Mesenchymal stem cell (in vitro differentiated cells and primary cell): ENCODE measurements at places on chromosomes 2 and 18.

DNA sequence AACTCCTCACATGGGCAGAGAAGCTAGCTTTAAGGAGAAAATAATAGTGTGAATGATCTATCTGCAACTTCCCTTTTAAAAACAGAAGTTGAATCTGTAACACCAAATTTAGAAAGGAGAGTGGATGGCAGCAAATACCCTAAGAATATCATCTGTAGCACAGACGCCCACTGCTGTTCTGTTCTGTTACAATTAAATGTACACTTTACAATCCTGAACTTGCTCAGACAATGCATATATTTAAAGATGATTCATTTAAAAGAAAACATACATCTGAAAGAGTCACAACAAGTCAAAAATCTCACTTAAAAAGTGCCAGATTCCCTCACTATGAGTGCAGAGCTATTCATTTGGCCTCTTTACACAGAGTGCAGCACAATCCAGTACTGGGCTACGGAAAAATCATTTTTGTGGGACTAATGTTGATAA, 8.0 kb upstream of the SERTAD2 start:
- no peak for DNase-seq

DNA sequence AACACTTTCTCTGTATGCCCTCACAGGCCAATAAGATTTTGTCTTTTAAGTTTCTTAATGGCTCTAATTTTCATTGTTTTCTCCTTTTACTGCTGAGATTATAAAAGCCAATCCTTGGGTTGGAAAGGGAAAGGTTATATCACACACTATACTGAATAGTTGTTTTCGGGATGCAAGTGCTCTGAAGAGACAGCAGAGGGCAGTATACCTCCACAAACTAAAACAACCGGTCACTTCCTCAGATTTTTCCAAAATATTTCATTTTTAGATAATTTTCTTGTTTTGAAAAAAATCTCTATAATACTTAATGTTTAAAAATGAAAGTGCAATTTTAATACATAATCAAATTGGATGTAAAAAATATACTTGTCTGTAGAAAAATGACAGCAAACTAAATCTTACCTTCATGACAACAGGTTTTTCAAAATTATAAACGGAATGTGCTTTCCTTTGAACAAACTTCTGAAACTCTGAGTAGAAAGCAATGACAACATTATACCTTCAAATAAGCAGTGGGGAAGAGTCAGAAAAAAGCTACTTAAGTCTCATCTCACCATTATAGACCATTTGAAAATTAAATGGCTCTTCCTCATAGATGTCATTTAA, 82.7 kb downstream of the ORC4 start:
- DNase-seq, result peak; percentile 39

DNA sequence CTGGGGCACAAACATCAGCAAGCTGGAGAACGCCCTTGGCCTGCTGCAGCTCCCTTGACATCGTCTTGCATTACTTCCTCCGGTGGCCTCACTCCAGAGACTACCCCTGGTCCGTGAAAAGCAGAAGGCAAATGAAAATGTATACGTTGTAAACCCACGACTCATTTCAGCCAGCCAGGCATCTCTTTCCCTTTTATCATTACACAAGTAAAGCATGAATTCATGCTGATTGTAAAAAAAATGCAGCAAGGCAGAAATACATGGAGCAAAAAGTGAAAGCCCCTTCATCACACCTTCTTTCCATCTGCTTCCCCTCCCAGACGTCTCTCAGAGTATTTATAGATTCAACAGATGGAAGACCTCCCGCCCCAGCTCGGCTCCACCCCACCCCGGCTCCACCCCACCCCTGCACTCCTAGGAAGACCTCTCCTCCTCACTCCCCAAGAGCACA, 41.6 kb upstream of the RALBP1 start:
- DNase-seq, result peak; percentile 34

DNA sequence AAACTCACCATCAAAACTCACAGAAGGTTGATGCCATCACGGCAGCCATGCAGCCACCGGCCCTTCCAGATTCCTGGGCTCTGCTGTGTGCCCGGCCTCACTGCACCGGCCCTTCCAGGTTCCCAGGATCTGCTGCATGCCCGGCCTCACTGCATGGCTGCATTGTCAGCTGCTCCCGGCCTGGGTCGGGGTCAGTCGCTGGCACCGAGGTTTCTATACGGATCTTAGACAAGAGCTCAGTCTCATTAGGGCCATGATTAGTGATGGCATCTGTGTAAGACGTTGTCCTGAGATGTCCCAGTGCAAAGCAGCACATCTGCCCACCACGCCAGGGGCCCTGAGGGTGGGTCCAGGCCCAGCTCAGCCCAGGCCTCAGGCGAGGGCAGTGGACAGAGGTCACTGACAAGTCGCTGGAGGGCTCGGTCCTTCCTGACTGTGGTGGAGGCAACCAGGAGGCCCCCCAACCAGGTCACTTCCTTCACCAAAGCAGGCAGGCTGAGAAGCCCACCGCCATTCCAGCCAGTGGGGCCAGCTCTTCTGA, 29.4 kb downstream of the TMEM18 start:
- no peak for DNase-seq

- no peak for DNase-seq
These were observed 31.6 kb downstream of the ITPRID2 start for GRCh38 chr2:181923121-181923520.

- DNase-seq, result no peak
These were observed 13.2 kb downstream of the MSH6 start for GRCh38 chr2:47796090-47796697.

GRCh38 chr2:102042196-102043081, 50.7 kb downstream of the IL1R2 start:
- no peak for DNase-seq

GRCh38 chr2:239186516-239187357, 214.1 kb downstream of the HDAC4 start:
- no peak for DNase-seq

- no peak for DNase-seq
These were observed 111.7 kb upstream of the GPC1 start for GRCh38 chr2:240323601-240324291.

GRCh38 chr2:240250985-240251847, 110.8 kb upstream of the OTOS start:
- DNase-seq, result peak; percentile 92

GRCh38 chr18:35941299-35941698, 31.2 kb upstream of the RMP24 start:
- no peak for DNase-seq

DNA sequence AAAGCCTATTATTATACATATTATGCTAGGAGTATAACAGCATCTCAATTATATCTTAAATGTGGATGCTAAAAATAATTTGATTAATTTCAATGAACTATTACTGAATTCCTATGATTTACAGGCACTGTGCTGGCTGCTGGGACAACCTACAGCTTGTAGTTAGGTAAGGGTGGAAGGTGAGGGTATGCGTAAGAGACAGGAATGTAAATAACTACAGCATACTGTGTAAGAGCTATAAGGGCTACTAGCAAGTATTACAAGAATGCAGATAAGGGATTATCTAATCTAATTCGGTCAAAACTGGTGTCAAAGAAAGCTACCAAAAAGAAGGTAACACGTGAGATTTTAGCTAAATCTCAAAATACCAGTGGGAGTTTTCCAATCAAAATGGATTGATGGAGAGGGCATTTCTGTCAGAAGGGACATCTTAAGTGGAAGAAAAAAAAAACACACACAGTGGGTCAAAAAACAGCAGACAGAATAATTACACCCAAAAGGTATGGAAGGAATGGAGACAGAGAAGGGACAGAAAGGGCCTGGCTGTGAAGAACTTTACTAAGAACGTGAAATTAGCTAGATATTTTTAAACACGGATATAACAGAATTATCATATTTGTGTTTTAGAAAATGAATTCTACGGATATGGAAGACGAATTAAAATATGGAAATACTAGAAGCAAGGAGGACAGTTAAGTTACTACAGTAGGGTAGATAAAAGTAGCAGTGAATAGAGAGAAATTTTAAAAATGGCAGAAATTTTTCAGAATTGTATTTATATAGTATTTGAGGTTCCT, 47.1 kb downstream of the STRN start:
- DNase-seq, result no peak

GRCh38 chr2:108182489-108182888, 57.3 kb upstream of the SULT1C3 start:
- peak; percentile 9 for DNase-seq

GRCh38 chr18:26940744-26941398, 75.4 kb upstream of the AQP4 start:
- no peak for DNase-seq

GRCh38 chr2:108330979-108331378, 42.3 kb downstream of the SULT1C2 start:
- DNase-seq, result no peak

- DNase-seq, result no peak
These were observed 644 bp upstream of the DYM start for GRCh38 chr18:49460976-49461601.

DNA sequence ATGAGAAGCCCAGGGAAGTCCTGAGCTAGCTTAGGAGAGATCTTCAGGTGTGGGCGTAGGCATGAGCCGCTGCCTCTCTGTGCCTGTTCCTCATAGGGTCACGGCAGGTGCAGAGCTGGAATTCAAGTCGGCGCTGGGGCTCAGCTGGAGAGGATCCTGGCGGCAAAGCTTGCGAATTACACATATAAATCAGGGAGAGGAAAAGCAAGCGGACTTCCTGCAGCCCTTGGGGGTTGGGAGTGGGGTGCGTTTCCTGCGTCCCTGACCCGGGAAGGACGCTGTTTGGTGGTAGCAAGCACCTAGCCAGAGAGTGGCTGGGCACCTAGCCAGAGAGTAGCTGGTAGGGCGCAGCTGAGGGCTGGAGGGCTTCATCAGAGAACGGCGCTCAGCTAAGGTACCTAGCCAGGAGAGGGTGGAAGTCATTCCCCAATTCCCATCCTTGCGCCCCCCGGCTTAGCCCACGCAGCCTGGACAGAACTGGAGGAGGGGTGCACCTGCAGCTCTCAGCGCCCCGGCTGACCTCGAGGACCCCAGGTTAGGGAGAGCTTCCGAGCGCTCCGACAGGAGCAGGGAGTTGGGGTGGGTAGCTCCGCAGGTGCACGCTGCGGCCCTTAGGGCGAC, 459 bp upstream of the EFR3B start:
- DNase-seq, result peak; percentile 60

DNA sequence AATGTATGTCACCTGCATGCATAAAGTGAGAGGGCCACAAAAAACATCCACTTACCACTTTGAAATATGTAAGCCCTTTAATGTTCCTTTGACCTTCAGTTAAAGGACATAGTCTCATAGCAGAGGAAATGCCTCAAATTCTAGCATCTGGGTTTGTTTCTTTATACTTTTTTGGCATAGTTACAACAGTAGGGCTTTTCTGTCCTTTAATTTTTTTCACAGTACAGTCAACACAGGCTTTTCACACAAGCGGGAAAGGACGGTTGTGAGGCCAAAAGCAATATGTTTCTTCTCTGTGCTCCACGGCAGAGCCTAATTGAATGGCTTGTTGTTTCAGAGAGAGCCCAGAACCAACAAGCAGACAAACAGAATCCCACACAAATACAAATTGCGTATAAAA, 57.6 kb downstream of the CRIM1 start:
- no peak for DNase-seq

DNA sequence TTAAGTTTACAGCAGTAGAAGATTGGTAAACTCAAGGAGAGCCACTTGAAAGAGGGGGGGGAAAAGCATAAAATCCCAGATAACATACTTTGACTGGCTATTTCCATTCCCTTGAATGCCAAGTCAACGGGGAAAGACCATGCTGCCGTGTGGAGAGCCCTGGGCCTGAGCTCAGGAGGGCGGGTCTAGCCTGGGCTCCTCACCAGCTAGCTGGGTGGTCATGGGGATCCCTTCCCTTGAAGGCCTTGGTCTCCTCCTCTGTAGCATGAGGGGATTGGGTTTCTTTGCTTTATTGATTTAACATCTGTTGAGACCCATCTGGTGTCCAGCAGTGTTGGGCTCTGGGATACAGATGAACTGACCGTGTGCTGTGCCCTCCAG, 35.0 kb downstream of the TEX51 start:
- DNase-seq, result no peak

DNA sequence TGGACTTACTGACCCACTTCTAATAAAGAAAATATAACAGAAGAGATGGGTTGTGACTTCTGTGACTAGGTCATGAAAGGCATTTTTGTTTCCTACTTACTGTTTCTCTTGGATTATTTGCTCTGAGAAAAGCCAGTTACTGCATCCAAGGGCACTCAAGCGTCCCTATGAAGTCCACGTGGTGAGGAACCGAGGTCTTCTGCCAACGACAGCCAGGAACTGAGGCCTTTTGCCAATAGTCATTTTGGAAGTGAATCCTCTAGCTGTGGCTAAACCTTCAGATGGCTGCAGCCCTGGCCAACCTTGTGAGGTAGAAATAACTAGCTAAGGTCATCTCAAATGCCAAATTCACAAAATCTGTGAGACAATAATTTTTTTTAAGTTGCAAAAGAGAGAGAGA, 449.8 kb upstream of the RGPD4 start:
- DNase-seq, result no peak

DNA sequence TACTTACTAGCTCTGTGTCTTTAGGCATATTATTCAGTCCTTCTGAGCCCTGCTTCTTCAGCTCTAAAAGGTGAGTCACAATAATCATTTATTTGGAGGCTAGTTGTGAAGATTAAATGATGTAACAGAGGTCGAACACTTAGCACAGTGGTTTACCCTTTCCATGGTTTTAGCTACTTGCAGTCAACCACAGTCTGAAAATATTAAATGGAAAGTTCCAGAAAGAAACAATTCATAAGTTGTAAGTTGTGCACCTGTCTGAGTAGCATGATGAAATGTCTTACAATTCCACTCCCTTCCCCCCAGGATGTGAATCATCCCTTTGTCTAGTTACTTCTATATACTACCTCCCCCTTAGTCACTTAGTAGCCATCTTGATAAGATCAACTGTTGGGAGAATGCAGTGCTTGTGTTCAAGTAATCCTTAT, 217.6 kb upstream of the THUMPD2 start:
- DNase-seq, result peak; percentile 60

GRCh38 chr2:173355132-173355865, 627 bp downstream of the CDCA7 start:
- DNase-seq, result peak; percentile 84

- no peak for DNase-seq
These were observed 55.7 kb downstream of the KLHL14 start for GRCh38 chr18:32717126-32717525.

GRCh38 chr2:174573621-174574081, 24.0 kb downstream of the WIPF1 start:
- no peak for DNase-seq

- DNase-seq, result peak; percentile 78
These were observed 72.3 kb downstream of the CMPK2 start for GRCh38 chr2:6793371-6793770.

- no peak for DNase-seq
These were observed at the start of gene OXER1 for GRCh38 chr2:42764096-42764495. TSS of gene OXER1 (minus strand) at chr2:42764135. CDS start at chr2:42764062, 73 bp downstream.
